Activated CD4-positive, alpha-beta T cell treated with anti-CD3 and anti-CD28 coated beads, Interleukin-2, amount 10 ng/mL, durations not matched to agents 24 days and 14 days (primary cell): ENCODE measurements at places on chromosomes 12 and 14. TPM values are rescaled to one million over a fixed set of nuclear protein-coding genes. Genes with fewer than 3 reads are reported as not detected.

Gene AKAP5
- 0.90 and 0.98 TPM in 2 replicates for total RNA-seq

Gene EIF2S3B
- total RNA-seq, result 0.62 and 0.98 TPM in 2 replicates

Gene ZBTB39
- 11.0 TPM in 2 replicates for total RNA-seq

Gene SLC5A8
- not detected in 2 replicates for total RNA-seq

Gene ESR2
- not detected in 2 replicates for total RNA-seq

Gene KLRK1
- total RNA-seq, result not detected in 2 replicates

Gene GPRC5D
- not detected in 2 replicates for total RNA-seq

Gene E2F7
- 16.8 and 20.0 TPM in 2 replicates for total RNA-seq

Gene CCDC197
- total RNA-seq, result not detected in 2 replicates

Gene NAA25
- total RNA-seq, result 60.0 and 62.1 TPM in 2 replicates

Gene MYF5
- not detected in 2 replicates for total RNA-seq

Gene OAS3
- 47.5 and 48.9 TPM in 2 replicates for total RNA-seq

Gene CNTN1
- not detected in 2 replicates for total RNA-seq

Gene APOLD1
- total RNA-seq, result 4.1 and 5.2 TPM in 2 replicates

Gene LRRC43
- 0.33 TPM in 1 of 2 replicates, not detected in the other for total RNA-seq
